ENCODE measurements at places on chromosomes 5 and 9. TPM values are rescaled to one million over a fixed set of nuclear protein-coding genes. Genes with fewer than 3 reads are reported as not detected.

- H3K27me3 ChIP-seq = no peaks in the 10 kb centered on the region
- H3K4me3 ChIP-seq = no peak overlapping the region
- DNase-seq = peak; percentile 59
These were observed 3.1 kb upstream of the IL7R start for GRCh38 chr5:35853631-35854030.

DNA sequence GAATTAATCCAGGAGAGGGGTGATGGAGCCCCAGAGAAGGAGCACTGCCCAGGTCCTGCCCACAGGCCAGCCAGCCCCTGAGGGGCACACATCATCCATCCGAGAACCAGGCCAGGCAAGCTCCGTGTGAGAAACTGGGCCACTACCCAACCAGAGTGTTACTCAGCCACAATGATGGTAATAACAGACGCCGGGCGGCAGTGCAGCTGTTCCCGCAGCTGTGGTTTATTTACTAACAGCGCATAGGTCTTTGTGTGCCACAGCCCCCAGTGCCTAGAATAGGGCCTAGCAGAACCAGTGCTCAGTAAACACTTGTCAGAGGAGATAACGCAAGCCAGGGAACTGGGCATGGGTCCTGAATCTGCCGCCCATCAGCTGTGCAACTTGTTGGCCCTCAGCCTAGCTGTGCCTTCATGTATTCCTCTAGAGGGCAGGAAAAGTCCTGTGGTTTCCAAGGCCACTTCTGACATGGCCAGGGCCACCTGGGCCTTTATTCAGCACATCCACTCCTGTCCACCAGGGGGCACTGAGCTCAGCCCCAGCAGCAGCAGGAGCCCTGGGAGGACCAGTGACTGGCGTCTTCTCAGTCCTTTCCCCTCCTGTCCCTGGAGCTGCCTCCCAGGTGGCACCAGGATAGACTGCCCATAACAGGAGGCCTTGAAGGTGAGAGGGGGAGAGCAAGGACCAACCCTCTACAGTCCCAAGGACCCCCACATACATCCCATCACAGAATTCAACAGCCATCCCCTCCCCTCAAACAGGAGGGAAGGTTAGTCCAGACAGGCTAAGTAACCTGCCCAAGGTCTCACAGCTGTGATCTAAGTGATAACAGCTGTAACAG, 2.1 kb downstream of the MXD3 start:
- peak; percentile 50 for DNase-seq
- no peak overlapping the region for H3K27ac ChIP-seq
- H3K4me3 ChIP-seq = no peak overlapping the region
- no peaks in the 10 kb centered on the region for H3K4me1 ChIP-seq
- no peaks in the 10 kb centered on the region for H3K27me3 ChIP-seq
- H3K36me3 ChIP-seq = peaks cover 32% of the 10 kb centered on the region

- H3K36me3 ChIP-seq = no peaks in the 10 kb centered on the region
- H3K4me1 ChIP-seq = no peaks in the 10 kb centered on the region
- no peak overlapping the region for H3K4me3 ChIP-seq
- no peak for DNase-seq
These were observed 14.0 kb upstream of the PLPPR1 start for GRCh38 chr9:101014566-101014965.

DNA sequence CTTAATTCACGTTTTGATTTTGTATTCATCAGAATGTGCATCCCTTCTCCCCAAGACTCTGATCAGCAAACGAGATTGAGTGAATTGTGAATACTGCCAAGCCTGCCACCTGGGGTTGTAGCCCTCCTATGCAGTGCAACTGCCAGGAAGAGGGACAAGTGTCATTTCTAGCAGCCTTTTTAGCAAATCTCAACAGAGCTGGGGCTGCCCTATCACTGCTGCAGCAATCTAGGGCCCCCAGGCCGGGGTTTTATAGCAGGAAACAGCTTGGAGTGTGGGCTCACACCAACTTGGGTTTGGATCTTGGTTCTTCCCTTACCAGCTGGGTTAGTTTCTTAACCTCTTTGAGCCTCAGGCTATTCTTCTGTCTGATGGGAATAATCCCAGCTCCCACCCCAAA, 4.0 kb downstream of the CSF1R start:
- H3K27me3 ChIP-seq = no peaks in the 10 kb centered on the region
- H3K4me3 ChIP-seq = peak overlapping the region; percentile 4
- H3K27ac ChIP-seq = no peak overlapping the region
- no peaks in the 10 kb centered on the region for H3K4me1 ChIP-seq
- H3K36me3 ChIP-seq = no peaks in the 10 kb centered on the region

EGFLAM gene
- polyA plus RNA-seq = 11.2 TPM

LVRN gene
- polyA plus RNA-seq = 0.18 TPM

DPP7 gene
- polyA plus RNA-seq = 260 TPM

GRCh38 chr5:143355710-143356109, 47.8 kb downstream of the NR3C1 start:
- no peak overlapping the region for H3K4me3 ChIP-seq
- peak overlapping the region; percentile 66 for H3K27ac ChIP-seq
- no peaks in the 10 kb centered on the region for H3K36me3 ChIP-seq
- H3K4me1 ChIP-seq = peaks cover 85% of the 10 kb centered on the region
- peak; percentile 75 for DNase-seq
- H3K27me3 ChIP-seq = no peaks in the 10 kb centered on the region

SPOCK1 gene
- 19.3 TPM for polyA plus RNA-seq

DNA sequence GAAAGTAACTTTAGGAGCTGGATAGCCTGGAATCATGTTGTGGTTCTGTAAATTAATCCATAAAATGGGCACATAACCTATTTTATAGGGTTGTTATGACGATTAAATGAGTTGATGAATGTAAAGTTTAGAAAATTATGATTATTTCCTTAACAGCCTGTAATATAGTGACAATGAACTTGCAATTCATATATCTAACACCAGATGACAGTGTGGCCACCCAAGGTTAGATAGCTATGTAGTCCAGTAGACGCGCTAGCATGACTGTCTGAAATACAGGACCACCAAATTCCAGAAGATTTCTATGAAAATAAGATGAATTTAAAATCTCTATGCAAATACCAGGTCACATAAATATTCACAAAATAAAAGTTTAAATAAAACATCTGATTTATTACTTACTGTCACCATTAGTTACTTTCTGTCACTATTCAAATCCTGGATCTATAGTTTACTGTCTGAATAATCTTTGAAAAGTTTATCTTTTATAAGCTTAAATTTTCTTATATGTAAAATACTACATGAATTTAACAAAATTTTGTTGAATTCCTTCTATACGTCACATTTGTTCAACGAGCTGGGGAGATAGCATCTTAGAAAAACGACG, 26.1 kb upstream of the MACIR start:
- H3K27me3 ChIP-seq = no peaks in the 10 kb centered on the region
- no peak overlapping the region for H3K4me3 ChIP-seq
- no peak overlapping the region for H3K27ac ChIP-seq
- no peaks in the 10 kb centered on the region for H3K36me3 ChIP-seq

DNA sequence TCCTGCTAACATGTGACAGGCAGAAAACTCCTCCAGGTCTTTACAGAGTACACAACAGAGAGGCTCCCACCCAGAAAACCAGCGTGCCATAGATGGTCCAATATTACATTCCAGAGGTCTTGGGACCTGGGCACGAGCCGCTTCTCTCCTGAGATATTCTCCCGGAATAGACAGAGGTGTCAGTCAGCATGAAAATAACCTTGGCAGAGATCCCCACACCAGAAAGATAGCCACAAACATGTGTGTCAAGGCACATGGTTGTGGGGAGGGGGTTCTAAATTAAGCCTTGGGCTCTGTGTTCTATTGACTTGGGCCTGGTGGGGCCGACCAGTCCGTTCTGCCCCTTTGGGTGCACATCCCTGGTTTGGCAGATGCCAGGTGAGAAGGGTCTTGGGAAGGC, 78.4 kb downstream of the BOD1 start:
- H3K4me3 ChIP-seq = no peak overlapping the region
- DNase-seq = peak; percentile 68
- H3K27ac ChIP-seq = no peak overlapping the region
- no peaks in the 10 kb centered on the region for H3K36me3 ChIP-seq
- no peaks in the 10 kb centered on the region for H3K27me3 ChIP-seq
- no peaks in the 10 kb centered on the region for H3K4me1 ChIP-seq

GRCh38 chr5:177396078-177396477, 4.4 kb downstream of the PFN3 start:
- H3K4me3 ChIP-seq = no peak overlapping the region
- DNase-seq = no peak
- H3K27ac ChIP-seq = no peak overlapping the region
- peaks cover 32% of the 10 kb centered on the region for H3K27me3 ChIP-seq

CYSTM1 gene
- 238 TPM for polyA plus RNA-seq

DNA sequence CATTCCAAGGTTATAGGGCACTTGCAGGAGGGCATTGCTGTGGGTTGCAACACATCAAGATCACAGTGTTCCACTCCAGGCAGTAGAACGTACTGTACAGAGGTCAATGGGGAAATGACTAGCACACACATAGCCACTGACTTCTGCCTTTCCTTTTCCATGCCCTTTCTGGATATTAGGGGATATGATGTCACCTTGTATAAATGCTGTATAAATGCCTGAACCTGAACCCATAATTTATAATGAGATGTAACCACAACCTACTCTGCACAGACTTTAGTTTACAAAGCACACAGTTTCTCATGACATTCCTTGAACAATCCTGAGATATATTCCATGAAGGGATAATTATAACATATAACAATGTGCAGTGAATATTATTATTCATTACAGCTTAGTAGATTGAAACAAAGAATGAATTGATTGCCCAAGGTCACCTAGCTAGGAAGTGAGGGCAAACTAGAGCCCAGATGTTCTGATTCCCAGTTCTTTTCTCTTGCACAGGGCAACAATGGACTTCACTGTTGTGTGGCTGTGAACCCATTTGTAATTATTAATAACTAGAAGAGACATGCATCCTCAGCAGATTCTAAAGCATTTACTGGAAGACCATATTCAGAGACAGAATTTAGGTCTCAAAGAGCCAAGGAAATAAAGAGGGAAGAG, 5.6 kb upstream of the ABLIM3 start:
- no peak for DNase-seq
- H3K4me3 ChIP-seq = no peak overlapping the region
- no peaks in the 10 kb centered on the region for H3K27me3 ChIP-seq
- no peaks in the 10 kb centered on the region for H3K36me3 ChIP-seq
- H3K27ac ChIP-seq = peak overlapping the region; percentile 88

GNA14 gene
- 0.79 TPM for polyA plus RNA-seq

DNA sequence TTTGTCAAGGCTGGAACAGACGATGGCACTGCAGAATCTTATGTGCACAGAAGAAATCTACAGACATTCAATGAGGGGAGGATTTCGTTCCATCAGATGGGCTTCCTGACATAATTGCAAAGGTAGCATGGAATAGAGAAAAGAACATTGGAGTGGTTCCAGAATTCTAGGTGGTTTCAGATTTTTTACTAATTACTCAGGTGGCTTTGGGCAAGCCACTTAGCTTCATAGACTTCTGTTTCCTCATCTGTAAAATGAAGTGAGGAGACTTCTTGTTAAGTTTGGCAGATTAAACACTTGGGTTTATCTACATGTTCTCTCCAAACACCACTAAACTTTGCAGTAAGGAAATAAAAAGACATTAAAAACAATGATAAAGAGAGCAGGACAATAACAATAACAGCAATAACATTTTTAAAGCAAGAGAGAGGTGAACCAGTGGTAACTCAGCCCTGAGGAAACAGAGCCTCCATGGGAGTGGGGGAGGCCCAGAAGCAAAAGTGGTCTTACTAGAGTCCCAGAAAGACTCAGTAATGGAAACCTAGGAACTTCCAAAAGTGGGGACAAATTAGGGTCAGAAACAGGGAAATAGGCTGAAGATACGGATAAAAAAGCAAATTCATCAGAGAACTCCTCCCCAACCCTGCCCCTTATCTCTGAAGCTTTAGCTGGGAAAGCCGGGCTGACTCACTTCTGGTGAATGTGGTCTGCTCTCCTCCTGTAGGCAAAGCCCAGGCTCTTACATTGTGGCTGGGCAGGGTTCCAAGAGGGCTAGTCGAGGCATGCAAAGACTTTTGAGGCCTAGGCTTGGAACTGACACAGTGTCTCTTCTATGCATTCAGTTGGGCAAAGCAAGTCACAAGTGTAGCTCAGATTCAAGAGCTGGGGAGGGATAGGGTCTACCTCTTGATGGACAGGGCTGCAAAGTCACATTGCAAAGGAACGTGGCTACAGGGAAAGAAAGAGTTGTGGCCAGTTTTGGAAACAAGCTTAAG, 11.8 kb upstream of the ACTBL2 start:
- no peaks in the 10 kb centered on the region for H3K27me3 ChIP-seq
- H3K27ac ChIP-seq = no peak overlapping the region
- peaks cover 4% of the 10 kb centered on the region for H3K4me1 ChIP-seq
- no peak overlapping the region for H3K4me3 ChIP-seq
- peak; percentile 69 for DNase-seq

GRCh38 chr5:118723021-118723338, 265.4 kb downstream of the DTWD2 start:
- H3K27ac ChIP-seq = no peak overlapping the region
- no peak overlapping the region for H3K4me3 ChIP-seq
- H3K4me1 ChIP-seq = no peaks in the 10 kb centered on the region
- H3K36me3 ChIP-seq = no peaks in the 10 kb centered on the region
- no peak for DNase-seq
- no peaks in the 10 kb centered on the region for H3K27me3 ChIP-seq

INSL4 gene
- polyA plus RNA-seq = not detected

DNA sequence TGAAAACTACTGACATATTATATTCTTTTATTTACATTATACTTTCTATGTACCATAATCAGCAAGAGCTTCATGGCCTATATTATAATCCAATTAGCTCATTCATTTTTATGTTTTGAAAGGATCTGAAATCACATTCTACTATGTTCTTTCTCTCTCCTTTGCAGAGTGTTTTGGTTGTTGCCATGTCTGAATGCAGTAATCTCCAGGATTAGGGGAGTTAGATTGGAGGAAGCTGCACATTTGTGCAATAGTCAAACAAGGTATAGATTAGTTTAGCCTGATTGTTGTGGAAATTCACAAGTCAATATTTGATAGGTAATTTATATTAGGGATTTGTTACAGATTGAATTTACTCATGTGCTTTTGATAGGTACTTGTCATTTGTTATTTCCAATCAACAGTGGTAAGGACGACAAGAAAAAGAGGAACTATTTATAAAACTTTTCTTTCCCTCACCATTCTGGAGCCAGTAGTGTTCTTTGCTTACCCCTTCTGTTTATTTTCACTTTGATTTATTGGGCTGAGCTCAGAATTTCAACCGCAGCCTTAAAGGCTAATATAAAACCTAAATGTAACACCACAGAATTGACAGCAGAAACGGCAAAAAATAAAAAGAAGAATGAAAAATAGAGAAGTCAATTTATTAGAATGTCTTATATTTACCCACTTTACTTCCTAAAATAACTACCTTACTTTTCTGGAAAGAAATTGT, 597.0 kb downstream of the CHSY3 start:
- no peak overlapping the region for H3K4me3 ChIP-seq
- H3K4me1 ChIP-seq = no peaks in the 10 kb centered on the region
- no peaks in the 10 kb centered on the region for H3K27me3 ChIP-seq
- DNase-seq = no peak

All from heart left ventricle (tissue), 16 donors.